A549 treated with DMSO at 1 μM for 4 hours (cell line): ENCODE measurements at places on chromosomes 4 and X. TPM values are rescaled to one million over a fixed set of nuclear protein-coding genes. Genes with fewer than 3 reads are reported as not detected.

Gene STARD8
- total RNA-seq = 0.95 to 1.9 TPM (median 1.8 TPM) in 5 replicates

Gene MMRN1
- not detected in 5 replicates for total RNA-seq

Gene SMR3B
- total RNA-seq = not detected in 5 replicates

Gene GPRIN3
- 3.4 to 7.8 TPM (median 6.3 TPM) in 5 replicates for total RNA-seq

Gene RBM47
- 19.5 to 28.1 TPM (median 25.4 TPM) in 5 replicates for total RNA-seq

Gene MAOB
- 0.07 to 0.25 TPM (median 0.12 TPM) in 4 of 5 replicates, not detected in the other for total RNA-seq

Gene SCRG1
- not detected in 5 replicates for total RNA-seq

Gene CPEB2
- total RNA-seq = 12.8 to 16.1 TPM (median 14.2 TPM) in 5 replicates

Gene GLOD5
- not detected in 5 replicates for total RNA-seq

Gene KLF8
- 0.03 TPM in 1 of 5 replicates, not detected in the others for total RNA-seq

Gene FGF5
- 0.20 to 1.0 TPM (median 0.61 TPM) in 5 replicates for total RNA-seq

Gene POLR2B
- 67.7 to 82.2 TPM (median 70.6 TPM) in 5 replicates for total RNA-seq

Gene HS3ST1
- total RNA-seq = 0.30 to 0.64 TPM (median 0.49 TPM) in 5 replicates

Gene CAMK2D
- total RNA-seq = 16.5 to 19.4 TPM (median 18.4 TPM) in 5 replicates
